ENCODE measurements at places on chromosomes 6 and 20. TPM values are rescaled to one million over a fixed set of nuclear protein-coding genes. Genes with fewer than 3 reads are reported as not detected.

The SPATA25 gene
- 12.5 TPM for total RNA-seq

The CCM2L gene
- total RNA-seq = 6.2 TPM

The PNISR gene
- total RNA-seq = 86.4 TPM

The BANF2 gene
- not detected for total RNA-seq

The RHAG gene
- total RNA-seq = 0.27 TPM

The LMBRD1 gene
- total RNA-seq = 89.5 TPM

The RAB44 gene
- total RNA-seq = not detected

The DOK5 gene
- 1.9 TPM for total RNA-seq

The CDK5RAP1 gene
- 23.9 TPM for total RNA-seq

The IMPG1 gene
- total RNA-seq = not detected

The CTCFL gene
- total RNA-seq = not detected

The TFAP2A gene
- 0.47 TPM for total RNA-seq

The SLC17A1 gene
- total RNA-seq = not detected

The TRAPPC3L gene
- 0.54 TPM for total RNA-seq

The SPATS1 gene
- not detected for total RNA-seq

The TLDC2 gene
- total RNA-seq = not detected

The LGSN gene
- total RNA-seq = not detected

The CCDC170 gene
- total RNA-seq = 13.0 TPM

The FERMT1 gene
- 58.9 TPM for total RNA-seq

The NRN1 gene
- total RNA-seq = 7.4 TPM

All from adrenal gland (tissue), 19 donors.